ENCODE measurements at places on chromosomes 16 and 17.
A peak's percentile ranks its signal among the peaks of the same experiment; 100 is the strongest.

- no peak for DNase-seq
These were observed 38.5 kb downstream of the MPRIP start for GRCh38 chr17:17080781-17081180.

DNA sequence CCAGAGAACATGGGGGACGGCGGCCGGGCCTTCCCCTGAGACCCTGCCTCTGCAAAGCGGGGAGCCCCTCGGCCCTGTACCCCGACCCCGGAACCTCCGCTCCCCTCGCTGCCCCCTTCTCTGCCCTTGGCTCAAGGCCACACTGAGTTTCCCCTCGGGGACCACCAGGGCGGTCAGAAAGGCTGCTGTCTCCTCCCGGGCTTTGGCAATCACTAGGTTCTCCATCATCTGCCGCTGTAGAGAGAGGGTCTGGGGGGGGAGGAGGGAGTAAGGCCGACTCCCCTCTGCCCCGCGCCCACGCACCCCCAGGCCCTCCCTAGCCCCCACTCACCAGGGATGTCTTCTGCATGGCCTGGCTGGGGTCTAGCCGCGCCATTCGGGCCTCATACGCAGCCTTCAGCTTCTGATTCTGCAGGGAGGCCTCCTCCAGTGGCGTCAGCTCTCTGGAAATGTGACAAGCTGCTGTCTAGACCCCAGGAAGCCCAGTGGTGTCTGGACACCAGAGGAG, 8.4 kb downstream of the VPS9D1 start:
- peak; percentile 69 for DNase-seq

GRCh38 chr16:28096983-28097899, 33.7 kb upstream of the GSG1L start:
- no peak for DNase-seq

GRCh38 chr16:27678955-27679354, 129.0 kb downstream of the KATNIP start:
- no peak for DNase-seq

GRCh38 chr16:67727521-67728485, 8.7 kb upstream of the GFOD2 start:
- no peak for DNase-seq

DNA sequence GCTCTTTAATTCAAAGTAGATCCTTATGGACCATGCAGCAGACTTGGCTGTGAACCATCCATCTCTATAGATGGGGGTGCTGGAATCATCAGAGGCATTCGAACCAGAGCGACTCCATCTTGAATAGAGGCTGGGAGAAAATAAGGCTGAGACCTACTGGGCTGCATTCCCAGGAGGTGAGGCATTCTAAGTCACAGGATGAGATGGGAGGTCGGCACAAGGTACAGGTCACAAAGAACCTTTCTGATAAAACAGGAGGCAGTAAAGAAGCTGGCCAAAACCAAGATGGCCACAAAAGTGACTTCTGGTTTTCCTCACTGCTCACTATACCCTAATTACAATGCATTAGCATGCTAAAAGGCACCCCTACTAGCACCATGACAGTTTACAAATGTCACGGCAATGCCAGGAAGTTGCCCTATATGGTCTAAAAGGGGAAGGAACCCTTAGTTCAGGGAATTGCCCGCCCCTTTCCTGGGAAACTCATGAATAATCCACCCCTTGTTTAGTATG, 89.2 kb upstream of the BRD7 start:
- no peak for DNase-seq

- DNase-seq = no peak
These were observed 313.4 kb downstream of the CDH11 start for GRCh38 chr16:64808474-64808873.

GRCh38 chr17:49434821-49435670, 20.4 kb upstream of the PHB1 start:
- no peak for DNase-seq

DNA sequence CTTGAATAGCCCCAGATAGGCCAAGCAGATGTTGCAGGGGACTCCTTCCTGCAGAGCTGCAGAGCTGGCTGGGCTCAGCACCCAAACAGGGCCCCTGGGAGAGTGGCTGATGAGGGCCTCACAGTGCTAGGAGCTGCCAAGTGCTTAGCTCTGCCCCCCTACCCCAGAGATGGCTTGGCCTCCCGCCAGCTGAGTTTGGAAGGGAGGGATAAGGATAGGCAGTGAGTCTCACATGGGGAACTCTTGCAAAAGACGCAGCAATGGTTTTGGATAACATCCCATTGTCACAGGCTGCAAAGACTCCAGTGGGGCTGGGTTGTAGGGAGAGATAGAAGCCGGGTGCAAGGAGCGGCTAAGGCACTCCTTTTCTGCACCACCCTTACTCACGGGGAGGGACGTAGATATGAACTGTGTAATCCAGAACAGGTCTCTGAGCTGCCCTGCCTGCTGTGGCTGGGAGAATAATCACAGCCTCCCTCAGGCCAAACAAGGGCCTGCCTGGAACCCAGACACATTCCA, 52.9 kb upstream of the MAF start:
- DNase-seq = no peak

GRCh38 chr17:48609759-48610281, 997 bp downstream of the HOXB7 start:
- no peak for DNase-seq

GRCh38 chr17:34521955-34522354, 57.4 kb upstream of the TMEM132E start:
- no peak for DNase-seq

GRCh38 chr17:60939318-60939717, 261.7 kb downstream of the BCAS3 start:
- no peak for DNase-seq

GRCh38 chr16:56211435-56211981, 20.2 kb downstream of the GNAO1 start:
- DNase-seq = no peak

Measured in RKO (cell line).